ENCODE measurements at places on chromosomes 2 and 18.

- no peak for DNase-seq
Measured at GRCh38 chr18:24078391-24078790, 60.5 kb upstream of the CABYR start.

GRCh38 chr18:74353169-74353775, 37.6 kb downstream of the C18orf63 start:
- peak; percentile 65 for DNase-seq

DNA sequence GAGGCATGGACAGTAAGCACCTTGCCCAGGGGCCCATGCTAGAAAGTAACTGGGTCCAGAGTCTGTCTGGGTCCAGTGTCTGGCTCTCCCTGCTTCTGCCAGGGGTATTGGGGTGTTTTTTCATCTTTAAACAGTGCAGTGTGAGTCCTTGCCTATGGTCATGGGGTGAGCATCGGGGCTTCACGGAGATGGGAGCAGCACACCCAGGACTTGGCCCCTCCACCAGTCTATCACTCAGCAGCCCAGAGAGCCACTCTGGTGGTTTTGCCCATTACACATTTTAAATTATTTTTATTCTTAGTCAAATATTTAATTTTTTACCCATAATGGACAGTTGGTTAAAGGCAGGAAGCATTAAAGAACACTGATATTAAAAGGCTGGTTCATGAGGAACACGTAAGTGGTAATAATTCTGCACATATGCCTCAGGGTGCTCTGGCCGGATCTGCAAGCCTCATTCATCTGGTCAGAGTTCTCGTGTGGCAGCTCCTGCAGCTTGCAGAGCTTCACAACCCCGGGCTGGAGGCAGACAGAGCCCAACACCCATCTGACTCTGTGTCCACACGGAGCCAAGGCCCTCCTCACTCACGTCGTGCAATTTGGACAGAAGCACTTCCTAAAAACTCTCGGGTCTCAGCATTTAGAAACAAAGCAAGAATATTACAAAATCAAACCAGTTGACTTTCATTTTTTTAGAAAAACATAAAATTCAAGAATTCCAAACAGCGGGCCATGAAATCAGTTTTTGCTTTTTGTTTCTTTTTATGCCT, 204.1 kb downstream of the CTIF start:
- peak; percentile 79 for DNase-seq

DNA sequence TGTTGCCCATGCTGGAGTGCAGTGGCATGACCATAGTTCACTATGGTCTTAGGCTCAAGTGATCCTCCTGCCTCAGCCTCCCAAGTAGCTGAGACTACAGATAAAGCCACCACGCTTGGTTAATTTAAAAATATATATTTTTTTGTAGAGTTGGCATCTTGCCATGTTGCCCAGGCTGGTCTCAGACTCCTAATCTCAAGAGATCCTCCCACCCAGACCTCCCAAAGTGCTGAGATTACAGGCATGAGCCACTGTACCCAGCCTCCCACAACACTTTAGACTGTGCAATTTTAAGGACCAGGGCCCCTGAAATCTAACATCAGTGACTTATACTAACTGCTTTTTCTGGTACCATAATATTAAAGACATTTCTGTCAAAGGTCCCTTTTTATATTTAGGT, 5.2 kb downstream of the TXNDC2 start:
- DNase-seq: no peak

DNA sequence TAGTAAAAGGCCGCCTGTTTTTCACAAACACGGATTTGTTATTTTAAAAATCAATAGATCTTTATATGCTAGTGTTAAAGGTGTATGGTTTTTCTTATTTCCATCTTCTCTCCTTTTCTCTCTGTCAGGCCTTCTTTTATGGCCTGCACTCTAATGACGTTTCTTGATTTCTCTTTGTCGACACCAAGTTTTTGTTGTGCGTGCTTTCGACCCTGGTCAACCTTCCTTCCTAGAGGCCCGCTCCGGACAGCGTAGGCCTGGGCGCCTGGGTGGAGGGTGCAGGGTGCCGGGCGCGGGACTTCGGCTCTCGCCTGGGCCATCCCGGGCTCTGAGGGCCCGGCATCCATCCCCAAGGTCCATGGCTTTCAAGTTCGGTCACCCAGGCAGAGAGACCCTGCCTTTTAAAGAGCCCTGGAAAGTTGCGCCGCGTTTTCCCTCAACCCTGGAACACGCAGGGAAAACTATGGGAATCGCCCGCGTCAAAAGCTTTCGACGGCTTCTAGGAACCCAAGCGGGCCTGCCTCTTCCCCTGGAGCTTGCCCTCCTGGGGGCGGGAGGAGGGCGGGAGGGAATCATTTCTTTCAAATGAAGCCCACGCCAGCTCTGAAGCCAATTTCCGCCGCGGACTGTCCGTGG, 4.1 kb upstream of the SATB2 start:
- no peak for DNase-seq

- peak; percentile 28 for DNase-seq
Measured at GRCh38 chr2:41899189-41899588, 148.6 kb upstream of the PKDCC start.

- DNase-seq: no peak
Measured at GRCh38 chr2:150141226-150142001, 346.1 kb downstream of the RND3 start.

DNA sequence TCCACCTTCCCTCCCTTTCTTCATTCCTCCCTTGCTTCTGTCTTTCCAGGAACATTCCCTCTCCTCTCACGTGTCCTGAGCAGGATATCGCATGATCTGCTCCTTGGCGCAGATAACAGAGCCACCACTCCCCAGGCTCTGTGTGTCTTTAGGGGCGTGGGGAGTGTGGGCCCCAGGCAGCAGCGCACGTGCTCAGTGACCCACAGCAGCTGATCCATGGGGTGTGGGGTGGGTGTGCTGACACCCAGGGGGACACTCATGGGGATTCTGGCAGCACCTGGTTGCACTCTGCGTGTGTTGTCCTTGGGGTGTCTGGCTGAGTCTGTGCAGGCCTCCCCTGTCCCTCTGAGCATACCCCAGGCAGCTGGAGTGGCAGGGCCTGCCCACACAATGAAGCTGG, 9.9 kb upstream of the FOSL2 start:
- DNase-seq: no peak

- peak; percentile 42 for DNase-seq
Measured at GRCh38 chr2:88671786-88672427, 19.6 kb upstream of the RPIA start.

DNA sequence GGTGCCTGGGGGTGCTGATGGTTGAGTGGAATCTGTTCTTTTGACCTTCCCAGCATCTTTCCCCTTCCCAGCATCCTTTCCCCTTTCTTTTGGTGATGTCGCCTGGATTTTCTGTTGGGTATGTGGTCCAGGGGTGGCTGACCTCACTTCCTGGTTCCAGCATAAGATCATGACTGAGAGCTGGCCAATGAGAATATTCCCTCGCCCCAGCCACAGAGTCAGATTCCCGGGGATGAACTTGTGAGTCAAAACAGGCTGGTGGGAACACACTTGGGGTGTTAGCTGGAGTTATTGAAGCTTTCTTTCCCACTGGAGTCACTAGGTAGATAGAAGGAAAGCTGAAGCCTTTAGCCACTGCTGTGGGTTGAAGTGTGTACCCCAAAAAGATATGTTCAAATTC, 28.0 kb upstream of the FOSL2 start:
- no peak for DNase-seq

- no peak for DNase-seq
Measured at GRCh38 chr2:219991116-219991515, 363.7 kb downstream of the SLC4A3 start.

- no peak for DNase-seq
Measured at GRCh38 chr2:69217333-69218080, 169.5 kb downstream of the GFPT1 start.

Measured in fibroblast of skin of abdomen (primary cell).